Stromal cell of bone marrow (primary cell): ENCODE measurements at places on chromosomes 16 and 17.

- DNase-seq = no peak
These were observed 31.0 kb downstream of the HASPIN start for GRCh38 chr17:3754458-3755334.

- DNase-seq = no peak
These were observed 4.8 kb downstream of the PLEKHH3 start for GRCh38 chr17:42672038-42672437.

DNA sequence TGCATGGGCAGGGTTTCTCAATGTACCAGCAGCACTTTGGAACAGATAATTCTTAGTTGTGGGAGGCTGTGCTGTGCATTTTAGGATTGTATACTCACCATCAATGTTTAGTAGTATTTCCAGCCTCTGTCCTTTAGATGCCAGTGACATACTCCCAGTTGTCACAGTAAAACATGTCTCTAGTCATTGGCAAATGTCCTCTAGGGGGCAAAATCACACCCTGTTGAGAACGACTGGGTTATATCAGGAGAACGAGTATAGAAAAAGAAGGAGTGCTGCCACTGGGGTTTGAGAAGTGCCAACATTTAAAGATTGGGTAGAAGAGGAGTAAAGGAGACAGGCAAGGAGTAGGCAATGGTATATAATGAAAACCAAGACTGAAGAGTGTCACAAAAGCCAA lies 37.9 kb upstream of the SMIM36 start:
- no peak for DNase-seq

GRCh38 chr16:72203401-72203800 lies 31.4 kb upstream of the PMFBP1 start:
- DNase-seq = peak; percentile 21

GRCh38 chr17:59378675-59379074 lies 47.2 kb downstream of the YPEL2 start:
- peak; percentile 48 for DNase-seq

DNA sequence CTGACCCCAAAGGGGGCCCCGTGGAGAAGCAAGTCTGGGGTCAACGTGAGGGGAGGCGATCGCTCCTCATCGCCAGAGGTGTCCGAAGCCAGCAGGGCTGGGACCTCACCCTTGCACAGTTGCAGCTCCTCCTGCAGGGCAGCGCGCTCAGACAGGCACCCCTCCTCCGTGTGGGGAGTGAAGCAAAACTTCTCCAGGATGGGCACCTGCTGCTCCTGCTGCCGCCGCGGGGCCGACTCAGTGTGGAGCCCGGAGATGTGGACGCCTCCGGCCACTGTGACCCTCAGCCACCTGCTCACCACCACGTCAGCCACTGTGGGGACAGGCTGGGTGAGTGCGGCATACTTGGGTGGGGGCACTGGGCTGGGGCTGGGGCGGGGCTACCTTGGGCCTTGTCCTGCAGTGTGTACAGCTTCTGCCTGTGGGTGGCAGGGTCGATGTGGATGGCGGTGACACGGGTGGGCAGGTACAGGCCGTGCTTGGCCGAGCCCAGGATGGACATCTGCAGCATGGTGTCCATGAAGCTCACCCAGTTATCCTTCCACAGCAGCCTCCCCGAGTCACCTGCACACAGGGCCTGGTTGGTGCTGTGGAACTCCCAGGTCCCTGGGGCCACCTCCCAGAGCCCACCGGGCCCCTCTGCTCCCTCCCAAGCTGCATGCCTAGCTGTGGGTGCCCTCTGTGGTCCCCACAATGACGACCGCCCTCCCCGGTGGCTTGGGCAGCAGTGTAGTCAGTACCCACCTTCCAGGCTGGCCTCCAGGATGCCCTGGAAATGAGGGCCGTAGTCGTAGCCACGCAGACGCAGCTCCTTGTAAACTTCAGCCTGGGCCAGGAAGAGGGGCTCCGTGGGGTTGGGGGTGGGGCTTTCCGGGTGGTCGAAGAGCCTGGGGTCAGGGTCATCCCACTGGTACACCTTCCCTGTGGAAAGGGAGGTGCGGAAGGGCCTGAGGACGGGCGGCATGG lies 10.8 kb downstream of the FASN start:
- no peak for DNase-seq

- no peak for DNase-seq
These were observed 254.7 kb downstream of the CDH13 start for GRCh38 chr16:82881516-82881915.

DNA sequence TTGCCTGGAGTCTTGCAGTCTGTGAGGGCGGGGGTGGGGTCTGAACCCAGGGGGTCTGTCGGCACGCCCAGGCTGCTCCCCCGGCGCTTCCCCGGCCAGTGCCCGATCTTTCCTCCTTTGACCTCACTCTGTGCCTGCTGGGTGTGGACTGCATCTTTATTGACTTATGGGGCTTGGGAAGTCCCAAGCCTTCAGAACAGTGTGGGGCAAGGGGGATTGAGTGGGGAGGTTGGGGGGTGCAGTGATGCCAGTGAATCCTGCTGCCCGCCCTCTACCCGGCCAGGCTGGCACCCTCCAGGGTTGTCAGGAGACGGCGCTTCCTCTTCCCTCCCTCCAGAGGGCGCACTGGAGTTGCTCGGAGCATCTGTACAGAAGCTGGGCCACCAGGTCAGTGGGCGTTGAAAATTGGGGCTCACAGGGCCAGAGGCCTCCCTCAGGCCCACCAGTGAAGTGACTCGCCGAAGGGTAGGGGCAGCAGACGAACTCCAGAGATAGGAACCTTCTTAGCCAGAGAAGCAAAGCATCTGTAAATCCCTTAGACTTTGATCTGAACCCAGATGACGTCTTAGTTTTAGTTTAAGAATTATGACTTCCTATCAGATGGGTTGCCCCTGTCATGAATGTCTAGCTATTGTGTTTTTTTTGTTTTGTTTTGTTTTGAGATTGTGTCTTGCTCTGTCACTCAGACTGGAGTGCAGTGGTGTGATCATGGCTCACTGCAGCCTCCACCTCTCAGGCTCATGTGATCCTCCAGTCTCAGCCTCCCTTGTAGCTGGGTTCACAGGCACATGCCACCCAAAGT lies 184.8 kb upstream of the CIBAR2 start:
- no peak for DNase-seq

DNA sequence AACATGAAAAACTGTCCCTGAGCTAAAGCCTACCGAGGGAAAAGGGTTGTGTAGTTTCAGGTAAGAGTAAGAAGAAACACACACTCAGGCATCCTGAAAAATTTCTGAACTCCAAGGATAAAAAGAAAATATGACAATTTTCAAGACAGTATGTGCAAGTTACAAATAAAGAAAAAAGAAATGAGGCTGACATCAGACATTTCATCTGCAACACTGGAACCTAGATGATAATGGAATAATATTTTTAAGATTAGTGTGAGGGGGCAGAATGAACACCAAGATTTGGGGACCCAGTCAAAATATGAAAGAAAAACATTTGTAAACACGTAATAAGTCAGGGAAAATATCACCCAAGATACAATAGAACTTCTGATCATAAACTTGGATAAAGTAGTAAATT lies 135.9 kb upstream of the PSMD7 start:
- no peak for DNase-seq

DNA sequence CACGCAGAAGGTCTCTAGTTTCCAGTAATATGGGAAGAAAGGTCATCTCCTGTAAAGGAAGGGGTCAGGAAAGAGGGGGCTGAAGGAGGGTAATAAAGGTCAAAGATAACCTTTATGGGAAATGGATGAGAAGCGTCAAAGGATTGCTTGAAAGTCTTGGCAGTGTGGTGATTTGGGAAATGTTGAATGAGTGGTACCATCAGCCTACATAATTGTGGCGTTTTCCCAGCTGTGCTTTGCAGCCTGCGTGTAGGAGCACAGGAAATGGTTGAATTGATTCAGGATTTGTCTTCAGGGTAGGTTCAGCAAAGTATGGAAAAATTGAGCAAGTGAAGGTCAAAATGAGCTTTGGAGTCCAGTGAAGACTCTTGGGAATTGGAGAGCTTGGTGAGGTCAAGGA lies 115.8 kb upstream of the NOL11 start:
- no peak for DNase-seq

- no peak for DNase-seq
These were observed 502.8 kb upstream of the GOT2 start for GRCh38 chr16:59236804-59237458.

DNA sequence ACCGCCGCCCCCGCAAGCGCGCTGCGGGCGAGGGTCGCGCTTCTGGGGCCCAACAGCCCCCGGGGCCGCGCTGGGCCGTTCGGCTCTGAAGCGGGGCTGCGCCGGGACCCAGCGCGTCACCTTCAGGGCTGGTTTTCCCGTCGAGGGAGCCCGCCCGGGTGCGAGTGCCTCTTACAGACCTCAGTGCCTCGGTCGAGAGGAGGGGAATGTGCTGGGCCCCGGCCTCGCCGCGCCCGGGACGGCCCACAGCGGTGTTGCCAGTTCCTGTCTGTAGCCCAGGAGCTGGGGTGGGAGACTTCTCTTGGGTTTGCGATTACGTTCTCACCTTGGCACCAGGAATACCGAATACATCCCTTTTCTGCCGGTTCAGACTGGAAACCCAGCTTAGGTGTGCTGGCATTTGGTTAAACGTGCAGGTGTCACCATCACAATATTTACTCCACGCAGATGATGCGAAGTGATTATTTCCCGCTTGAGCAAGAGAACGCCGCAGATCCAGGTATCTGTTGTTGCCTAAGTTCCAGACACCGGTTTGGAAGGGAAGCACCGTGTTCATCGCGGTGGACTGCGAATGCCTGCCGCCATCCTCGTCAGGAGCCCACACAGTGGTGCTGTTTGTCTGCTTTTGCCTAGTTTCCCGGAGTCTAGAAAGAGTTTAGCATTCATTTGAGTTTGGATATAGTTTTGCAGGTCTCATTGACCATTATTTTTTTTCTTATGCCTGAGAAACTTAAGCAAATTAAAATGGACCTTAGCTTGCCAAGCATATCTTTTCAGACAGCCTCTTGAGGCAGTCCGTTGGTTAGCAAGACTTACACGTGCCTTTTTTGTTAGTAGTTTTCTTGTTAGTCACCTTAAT lies 914 bp downstream of the MAP1LC3B start:
- DNase-seq = no peak

DNA sequence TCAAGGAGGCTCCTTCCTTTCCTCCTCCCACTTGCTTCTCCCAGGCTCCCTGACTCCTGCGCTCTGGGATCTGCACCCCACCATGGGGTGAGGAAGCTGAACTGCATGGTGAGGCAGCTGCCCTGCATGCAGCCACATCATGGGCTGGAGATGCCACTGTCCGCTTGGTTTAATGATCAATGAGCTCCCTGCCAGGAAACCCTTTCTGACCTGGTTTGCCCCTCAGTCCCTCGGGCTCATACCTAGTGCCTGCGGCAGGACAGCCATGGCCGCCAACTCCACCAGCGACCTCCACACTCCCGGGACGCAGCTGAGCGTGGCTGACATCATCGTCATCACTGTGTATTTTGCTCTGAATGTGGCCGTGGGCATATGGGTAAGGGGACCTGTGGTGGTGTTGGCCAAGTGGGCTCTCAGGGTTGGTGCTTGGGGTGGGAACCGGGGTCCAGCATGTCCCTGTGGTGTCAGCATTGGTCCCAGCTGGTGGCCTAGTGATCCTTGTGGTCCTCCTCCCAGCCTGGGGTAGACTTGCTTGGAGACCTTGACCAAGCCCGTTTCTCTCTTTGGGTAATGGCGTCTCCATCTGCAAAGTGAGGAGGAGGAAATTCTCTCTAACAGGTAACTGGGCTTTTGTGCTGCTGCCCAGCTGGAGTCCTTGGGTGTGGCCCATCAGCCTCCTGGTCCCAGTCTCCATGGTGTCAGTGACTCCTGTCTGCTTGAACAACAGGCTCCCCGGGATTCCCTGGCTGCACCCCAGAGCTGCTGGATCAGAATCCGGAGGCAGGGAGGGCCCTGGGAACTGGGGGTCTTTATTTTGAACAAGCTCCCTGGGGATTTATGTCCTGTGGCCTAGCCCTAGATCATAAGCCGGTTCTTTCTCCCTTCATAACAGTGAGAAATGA lies at the start of gene SLC5A10:
TSS of gene SLC5A10 (plus strand) at position 225 of the 902 bp plus-strand sequence. CDS start at position 266, 41 bp downstream.
- DNase-seq = no peak

DNA sequence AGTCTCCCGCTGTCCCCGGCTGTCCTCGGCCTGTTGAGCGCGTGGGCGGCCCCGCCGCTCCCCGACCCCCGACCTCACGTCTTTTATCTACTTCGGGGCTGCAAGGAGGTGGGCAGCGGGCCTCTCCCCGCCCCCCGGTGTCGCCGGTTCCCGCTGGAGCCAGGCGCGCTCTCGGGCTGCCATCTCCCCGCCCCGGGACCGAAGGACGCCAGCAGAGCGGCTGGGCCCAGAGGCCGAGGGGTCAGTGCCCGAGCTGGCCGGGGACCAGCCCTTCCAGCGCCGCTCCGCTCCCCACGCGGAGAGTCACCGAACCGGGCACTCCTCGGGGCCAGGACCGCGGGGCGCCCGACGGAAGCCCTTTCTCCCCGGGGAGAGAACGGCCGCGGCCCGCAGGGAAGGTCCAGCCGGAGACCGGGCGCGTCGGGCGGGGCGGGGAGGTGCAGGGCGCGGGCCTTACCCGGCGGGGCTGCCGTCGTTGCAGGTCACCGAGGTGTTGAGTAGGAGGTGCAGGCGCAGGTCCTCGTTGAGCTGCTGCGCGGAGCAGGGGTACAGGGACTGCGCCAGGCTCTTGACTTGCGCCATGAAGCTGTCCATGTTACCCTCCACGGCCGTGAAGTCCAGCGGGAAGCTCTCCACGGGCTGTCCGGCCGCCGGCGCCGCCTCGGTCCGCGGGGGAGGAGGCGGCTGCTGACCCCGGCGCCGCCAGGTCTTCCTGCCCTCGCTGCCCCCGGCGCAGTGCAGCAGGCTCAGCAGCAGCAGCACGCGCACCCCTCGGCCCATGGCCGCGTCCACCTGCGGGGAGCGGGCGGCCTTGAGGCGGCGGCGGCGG lies 643 bp downstream of the NOTUM start:
- no peak for DNase-seq

DNA sequence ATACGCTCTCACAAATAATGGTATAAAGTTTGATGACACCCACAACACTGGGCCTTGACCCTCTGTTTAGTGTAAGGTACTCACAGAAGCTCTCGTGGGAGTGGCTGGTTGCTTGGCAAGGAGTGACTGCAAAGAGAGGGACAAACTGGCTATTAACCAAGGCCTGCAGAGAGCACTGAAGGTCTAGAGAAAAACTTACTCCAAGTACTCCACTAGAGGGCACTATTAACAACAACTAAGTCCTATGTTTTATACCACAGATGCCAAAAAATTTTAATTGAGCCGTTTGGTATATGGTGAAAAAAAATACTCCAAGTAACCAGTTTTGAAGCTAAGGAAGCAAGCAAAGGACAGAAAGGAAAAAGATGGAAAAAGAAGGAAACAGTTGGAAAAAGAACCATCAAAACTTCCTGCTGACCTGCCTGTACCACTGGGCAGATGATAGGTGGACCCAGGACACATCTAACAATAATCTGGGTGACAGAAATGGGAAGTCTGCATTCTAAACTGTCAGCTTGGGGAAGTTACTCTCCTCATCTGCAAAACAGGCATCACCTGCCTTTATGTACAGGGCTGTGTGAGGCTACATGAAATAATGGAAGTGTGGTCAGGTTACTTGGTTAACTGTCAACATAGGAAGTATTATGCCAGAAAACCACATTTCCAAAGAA lies 23.2 kb downstream of the DYNC1LI2 start:
- DNase-seq = peak; percentile 54

- no peak for DNase-seq
These were observed 33.8 kb downstream of the GTF3C1 start for GRCh38 chr16:27515874-27516353.
